ENCODE measurements at places on chromosomes 5 and 9.
A peak's percentile ranks its signal among the peaks of the same experiment; 100 is the strongest.

GRCh38 chr9:123359106-123359505 lies 3.1 kb downstream of the CRB2 start:
- DNase-seq: no peak

- DNase-seq: no peak
These were observed 51.5 kb downstream of the HRH2 start for GRCh38 chr5:175709276-175709781.

- no peak for DNase-seq
These were observed 39.4 kb downstream of the MTRR start for GRCh38 chr5:7908317-7908716.

GRCh38 chr9:33976414-33976813 lies 72.3 kb downstream of the UBAP2 start:
- no peak for DNase-seq

DNA sequence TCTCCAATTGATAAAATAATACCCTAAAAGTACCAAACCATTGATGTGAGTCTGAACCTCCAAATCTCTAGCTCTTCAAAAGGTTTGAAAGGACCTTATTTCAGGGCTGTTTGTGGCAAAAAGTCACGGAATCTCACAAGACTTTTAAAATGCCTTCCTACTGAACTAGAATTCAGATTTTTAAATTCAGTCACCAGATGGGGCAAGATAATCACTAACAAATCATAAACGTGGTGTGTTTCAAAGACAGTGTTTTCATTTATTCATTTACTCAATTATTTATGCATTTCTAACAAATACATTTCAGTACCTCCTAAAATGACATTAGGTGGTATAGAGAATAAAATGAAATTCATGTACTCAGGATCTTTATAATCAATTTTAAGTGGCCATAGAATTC lies 68.2 kb upstream of the SMC2 start:
- DNase-seq: no peak

- DNase-seq: no peak
These were observed 2.2 kb upstream of the OR2S2 start for GRCh38 chr9:35960039-35960655.

GRCh38 chr9:97864396-97864795 lies 11.4 kb downstream of the FOXE1 start:
- DNase-seq: no peak

GRCh38 chr5:66959653-66960052 lies 236.9 kb downstream of the CD180 start:
- DNase-seq: no peak

DNA sequence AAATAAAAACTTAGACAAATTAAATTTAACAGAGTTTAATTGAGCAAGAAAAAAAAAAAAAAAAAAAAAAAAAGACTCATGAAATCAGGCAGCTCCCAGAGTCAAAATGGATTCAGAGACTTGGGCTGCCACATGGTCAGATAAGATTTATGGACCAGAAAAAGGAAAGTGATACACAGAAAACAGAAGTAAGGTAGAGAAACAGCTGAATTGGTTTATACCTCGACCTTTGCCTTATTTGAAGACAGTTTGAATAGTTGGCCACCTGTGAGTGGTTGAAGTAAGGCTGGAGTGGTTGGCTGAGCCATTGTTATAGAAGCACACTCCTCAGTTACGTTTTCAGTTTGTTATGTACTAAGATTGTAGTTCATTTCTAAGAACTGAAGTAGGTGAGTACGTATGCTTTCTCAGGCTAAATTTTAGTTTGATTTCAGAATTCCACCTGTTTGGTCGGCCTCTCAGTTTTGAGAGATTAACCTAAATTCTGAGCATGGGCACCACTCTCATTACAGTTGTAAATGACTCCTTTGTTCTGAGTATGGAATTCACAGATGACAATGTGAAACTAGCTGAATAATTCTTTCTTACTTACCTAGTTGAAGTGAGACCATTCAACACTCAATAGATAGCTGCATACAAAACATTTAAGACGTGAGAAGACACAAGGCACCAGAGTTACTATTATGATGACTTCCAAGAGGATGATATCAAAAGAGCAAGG lies 149.0 kb downstream of the AOPEP start:
- DNase-seq: no peak

- no peak for DNase-seq
These were observed 6.1 kb downstream of the PITX1 start for GRCh38 chr5:135027697-135028615.

DNA sequence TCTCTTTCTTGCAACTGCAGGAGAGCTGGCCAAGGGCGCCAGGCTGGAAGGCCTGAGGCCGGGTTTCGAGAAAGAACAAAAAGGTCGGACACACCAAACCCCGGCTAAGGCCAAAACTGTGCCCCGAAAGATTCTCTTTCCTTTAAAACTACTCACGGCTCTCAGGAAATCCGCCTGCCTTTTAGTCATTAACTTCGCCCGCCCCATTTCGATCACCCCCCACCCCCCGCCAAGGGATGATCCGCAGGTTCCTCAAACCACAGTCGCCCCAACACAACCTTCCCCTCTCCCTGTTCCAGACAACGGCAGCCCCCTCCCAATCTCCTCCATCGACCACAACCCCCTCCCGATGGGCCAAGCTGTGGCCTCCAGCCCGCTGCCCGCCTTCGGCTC lies 536 bp downstream of the FEM1C start:
- DNase-seq: peak; percentile 63

DNA sequence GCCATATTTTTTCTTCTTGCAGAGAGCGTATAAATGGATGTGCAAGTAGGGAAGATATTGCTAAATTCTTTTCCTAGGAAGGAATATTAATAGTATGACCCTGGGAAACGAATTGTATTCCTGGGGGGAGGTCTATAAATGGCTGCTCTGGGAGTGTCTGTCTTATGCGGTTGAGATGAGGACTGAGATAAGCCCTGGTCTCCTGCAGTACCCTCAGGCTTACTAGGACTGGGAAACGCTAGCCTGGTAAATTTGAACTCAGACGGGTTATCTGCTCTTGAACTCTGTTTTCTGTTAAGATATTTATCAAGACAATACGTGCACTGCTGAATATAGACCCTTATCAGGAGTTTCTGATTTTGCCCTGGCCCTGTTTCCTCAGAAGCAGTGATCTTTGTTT lies 1126.4 kb upstream of the C9orf72 start:
- DNase-seq: no peak

DNA sequence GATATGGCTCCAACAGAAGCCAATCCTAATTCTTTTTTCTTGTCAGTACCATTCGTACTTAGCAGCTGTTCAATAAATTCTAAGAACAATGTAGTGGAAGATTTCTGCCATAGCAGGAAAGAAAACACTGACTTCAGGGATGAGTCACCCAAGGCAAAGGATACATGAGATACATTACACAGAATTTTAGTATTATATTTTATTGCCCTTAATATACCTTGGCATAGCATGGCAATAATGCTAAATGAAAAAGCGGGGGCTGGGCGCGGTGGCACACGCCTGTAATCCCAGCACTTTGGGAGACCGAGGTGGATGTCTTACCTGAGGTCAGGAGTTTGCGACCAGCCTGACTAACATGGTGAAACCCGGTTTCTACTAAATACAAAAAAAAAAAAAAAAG lies 619.1 kb upstream of the DAB2 start:
- no peak for DNase-seq

DNA sequence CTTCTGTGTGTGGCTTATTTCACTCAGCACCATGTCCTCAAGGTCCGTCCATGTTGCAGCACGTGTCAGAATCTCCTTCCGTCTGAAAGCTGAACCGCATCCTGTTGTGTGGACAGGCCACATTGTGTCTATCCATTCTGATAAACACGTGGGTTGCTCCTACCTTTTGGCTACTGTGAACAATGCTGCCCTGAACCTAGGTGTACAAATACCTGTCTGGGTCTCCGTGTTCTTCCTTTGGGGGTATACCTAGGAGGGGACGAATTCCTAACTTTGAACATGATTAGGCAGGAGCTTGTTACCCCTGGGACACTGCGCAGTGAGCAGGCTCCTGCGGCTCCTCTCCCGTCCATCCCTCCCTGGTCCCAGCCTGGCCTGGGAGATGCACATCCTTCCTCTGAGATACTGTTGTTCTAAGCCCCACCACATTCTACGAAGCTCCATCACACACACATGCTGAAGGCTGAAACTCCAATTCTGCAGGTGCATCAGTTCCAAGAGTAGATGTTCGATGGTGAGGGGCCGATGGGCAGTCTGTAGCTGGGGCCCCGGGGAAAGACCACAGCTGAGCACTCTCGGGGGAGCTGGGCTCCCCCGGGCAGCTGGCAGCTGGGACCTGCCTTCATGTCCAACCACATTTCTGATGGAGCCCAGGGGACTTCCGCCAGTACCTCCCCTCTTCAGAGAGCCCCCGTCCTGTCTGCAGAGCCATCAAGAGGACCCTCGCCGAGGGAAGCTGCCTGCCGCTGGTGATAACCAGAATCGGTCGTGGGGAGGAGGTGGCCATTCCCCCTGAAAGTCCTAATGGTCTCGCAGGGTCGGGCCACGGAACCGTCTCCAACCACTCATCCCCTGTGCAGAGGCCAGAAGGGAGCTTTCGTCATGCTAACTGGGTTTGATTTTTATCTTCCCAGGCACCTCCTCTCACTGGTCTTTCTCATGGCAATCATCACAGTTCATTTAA lies 120.9 kb downstream of the COL23A1 start:
- DNase-seq: no peak

- DNase-seq: peak; percentile 18
These were observed 9.3 kb upstream of the DOLPP1 start for GRCh38 chr9:129071526-129072126.

- no peak for DNase-seq
These were observed 366.5 kb downstream of the SLCO4C1 start for GRCh38 chr5:101929628-101930027.

- no peak for DNase-seq
These were observed 86.9 kb downstream of the DAP start for GRCh38 chr5:10674096-10674495.

DNA sequence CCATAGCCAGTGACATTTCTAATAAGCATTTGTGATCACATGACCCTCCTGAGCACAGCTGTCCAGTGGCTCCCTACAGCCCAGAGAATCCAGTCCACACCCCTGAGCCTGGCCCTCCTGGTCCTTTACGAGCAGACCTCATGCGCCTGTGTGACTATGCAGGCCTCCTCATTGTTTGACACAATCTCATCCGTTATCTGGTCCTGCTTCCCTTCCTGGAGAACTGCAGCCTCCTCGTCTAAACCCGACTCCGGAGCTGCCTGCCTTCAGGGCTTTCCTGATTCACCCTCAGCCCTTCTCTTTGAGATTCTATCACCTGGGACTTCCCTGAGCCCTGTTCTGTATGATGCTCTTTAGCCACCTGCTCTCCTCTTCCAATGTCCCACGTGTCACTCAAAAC lies 79.7 kb downstream of the GPR21 start:
- no peak for DNase-seq

- DNase-seq: no peak
These were observed 113.2 kb upstream of the ERCC6L2 start for GRCh38 chr9:95762322-95762721.

DNA sequence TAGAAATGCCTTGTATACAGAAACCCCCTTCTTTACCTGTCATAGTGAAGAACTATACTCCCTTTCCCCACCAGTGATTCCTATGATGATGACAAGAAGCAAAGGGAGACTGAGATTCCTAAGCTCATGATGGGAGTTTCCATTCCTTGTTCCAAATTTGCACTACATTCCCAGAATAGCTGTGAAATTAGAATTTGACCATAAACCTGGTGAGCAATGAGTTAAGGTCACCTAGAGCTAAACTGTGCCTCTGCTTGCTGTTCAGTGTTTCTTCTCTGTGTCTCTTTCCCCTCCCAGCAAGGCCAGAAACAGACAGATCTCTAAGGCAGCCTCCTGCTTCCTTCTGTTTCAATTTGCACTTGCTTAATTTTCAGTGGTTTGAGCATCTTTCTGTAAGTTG lies 332.1 kb downstream of the PIK3R1 start:
- no peak for DNase-seq

DNA sequence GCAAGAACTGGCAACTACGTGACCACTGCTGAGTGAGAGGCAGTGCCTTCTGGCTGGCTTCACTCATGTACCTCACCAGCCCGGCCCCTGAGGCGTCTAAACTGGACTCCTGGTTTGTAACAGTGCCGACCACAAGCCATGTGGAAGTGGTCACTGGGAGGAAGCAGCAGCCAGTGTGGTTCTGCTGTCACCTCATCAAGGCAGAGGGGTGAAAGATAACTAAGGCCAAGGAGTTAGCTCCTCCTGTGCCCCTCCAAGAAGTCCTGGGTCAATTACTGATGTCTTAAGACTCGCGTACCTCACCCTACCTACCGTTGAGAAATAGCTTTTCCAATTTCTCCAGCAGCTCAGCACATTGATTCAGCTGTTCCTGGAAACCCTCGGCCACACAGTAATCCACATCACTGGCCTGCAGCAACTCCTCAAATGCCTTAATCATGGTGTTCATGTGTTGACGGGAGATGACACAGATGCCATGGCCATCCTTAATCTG lies 142.9 kb downstream of the CDK5RAP2 start:
- DNase-seq: no peak

DNA sequence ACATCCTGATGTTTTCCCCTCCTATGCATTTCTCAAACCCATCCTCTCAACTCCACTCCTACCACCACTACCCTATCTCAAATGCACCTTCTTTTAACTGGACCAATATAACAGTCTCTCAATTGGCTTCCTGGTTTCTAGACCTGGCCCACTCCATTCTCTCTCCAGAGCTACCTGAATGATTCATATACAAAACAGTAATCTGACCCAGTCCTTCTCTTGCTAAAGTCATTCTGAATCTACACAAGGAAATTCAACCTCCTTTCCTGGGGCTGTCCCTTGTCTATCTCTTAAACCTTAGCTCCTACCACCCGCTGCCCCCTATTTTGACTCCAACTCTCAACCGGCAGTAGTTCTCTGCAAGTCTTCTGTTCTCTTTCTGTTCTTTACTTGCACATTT lies 97.2 kb downstream of the PCSK1 start:
- DNase-seq: no peak

GRCh38 chr5:42870882-42871418 lies 59.3 kb upstream of the SELENOP start:
- DNase-seq: no peak

- no peak for DNase-seq
These were observed 410.9 kb downstream of the PLK2 start for GRCh38 chr5:58048954-58049353.

DNA sequence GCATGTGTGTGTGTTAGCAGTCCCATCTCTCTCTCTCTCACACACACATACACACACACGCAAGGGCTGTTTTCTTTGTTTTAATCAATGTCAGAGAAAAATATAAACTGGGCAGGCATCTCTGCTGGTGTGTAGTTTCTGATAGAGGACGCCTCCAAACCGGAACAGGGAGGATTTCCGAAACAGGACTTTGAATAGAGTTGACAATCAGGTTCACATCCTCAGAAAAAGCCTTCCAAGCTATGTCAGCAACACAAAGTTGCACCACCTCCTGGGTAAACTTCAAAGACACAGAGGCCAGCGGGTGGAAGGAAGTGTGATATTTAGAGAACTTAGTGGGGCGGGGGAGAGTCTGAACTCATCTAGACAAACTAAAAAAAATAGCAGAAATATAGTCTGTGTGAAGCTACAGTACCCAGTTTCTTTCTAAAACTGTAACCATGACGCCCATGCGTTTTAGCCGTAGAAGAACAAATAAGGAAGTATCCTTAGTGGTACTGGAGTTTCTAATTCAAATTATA lies 1.2 kb downstream of the ST8SIA4 start:
- DNase-seq: peak; percentile 85
